ENCODE measurements at places on chromosomes 5 and 9. TPM values are rescaled to one million over a fixed set of nuclear protein-coding genes. Genes with fewer than 3 reads are reported as not detected.
A peak's percentile ranks its signal among the peaks of the same experiment; 100 is the strongest.

The SMIM33 gene
- 0.46 TPM for total RNA-seq

The DMRTA1 gene
- total RNA-seq = not detected

The ARRDC3 gene
- 21.9 TPM for total RNA-seq

The ARHGEF39 gene
- total RNA-seq = 23.1 TPM

The COL5A1 gene
- 0.07 TPM for total RNA-seq

The GNPDA1 gene
- 75.4 TPM for total RNA-seq

The FOXI1 gene
- not detected for total RNA-seq

The C6 gene
- not detected for total RNA-seq

The TRAF1 gene
- 103 TPM for total RNA-seq

DNA sequence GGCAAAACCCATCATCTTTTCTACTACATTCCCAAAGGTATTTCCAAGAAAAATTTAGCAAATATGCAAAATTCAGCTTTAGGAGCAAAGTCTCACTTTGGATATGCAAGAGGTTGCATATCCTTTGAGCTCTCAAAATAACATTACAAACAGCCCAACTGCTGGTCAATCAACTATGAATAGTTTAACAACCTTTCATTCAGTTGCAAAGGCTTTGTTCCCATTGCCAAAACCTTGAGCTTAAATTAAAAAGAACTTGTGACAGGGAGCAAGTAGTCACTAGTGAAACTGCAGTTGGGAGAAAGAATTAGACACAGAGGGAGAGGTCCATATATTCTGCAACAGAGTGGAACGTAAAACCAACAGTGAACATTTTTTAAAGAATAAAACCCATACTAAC is 8.8 kb downstream of the ZNF608 start:
- no peak for DNase-seq

DNA sequence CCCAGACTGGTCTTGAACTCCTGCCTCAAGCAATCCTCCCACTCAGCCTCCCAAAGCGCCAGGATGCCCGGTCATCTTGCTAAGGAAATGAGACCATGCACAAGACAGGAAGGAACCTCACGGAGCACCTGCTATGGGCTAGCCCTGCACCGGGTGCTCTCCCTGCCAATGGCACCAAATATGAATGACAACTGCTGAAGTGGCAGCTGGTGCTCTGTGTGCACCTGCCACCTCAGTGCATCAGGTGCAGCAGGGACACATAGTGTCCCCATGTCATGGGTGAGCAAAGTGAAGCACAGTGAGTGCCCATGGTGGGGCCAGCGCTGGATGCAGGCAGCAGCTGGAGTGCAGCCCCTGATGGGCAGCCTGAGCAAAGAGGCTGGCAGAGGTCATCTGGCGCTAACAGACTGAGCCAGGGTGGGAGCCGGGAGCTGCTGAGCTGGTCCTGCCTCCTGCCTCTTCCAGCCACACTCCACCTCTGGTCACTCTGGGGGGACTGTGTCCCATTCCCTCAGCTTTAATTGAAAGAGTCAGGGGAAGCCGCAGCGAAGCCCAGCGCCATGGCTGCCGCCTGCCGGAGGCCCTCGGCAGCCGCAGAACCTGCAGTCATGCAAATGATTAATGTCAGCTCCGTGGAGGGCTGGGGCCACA is 46.4 kb downstream of the BARX1 start:
- DNase-seq = peak; percentile 44

DNA sequence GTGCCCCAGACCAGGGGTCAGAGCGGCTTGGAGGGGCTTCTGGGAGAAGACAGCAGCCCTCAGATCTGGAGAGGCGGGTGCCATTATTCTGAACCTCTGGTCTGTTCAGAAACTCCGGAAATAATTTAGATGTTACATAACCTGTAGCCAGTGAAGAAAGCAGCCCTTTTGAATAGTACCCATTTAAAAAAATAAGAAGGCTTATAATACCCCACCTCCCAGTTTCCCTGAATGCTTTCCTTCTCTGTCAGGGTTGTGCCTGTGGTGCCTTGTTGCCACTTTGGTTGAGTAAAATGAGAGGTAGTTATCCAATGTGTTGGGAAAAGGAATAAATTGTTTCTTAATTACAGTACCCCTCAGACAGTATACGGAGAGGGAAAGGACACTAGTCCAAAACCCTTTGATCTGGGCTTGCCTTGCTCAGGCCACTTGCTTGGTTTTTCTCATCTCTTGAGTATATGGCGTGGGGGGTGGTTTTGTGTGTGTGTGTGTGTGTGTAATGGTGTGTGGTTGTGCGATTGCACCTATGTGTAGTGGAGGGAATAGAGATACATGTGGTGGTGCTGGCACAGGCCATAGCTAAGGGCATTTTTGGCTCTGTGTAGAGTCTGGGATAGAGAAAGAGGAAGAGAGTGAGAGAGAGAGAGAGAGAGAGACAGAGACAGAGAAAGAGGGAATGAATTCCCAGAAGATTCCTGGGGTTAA is 59.1 kb upstream of the TLR4 start:
- no peak for DNase-seq

GRCh38 chr9:77677397-77677796 is 29.3 kb upstream of the GNA14 start:
- DNase-seq = no peak

- no peak for DNase-seq
These were observed 30.8 kb downstream of the GLRX start for GRCh38 chr5:95791751-95792150.

GRCh38 chr9:36798350-36799065 is 225.8 kb downstream of the MELK start:
- DNase-seq = no peak

- DNase-seq = no peak
These were observed 124.4 kb upstream of the TMEM161B start for GRCh38 chr5:88393042-88393441.

DNA sequence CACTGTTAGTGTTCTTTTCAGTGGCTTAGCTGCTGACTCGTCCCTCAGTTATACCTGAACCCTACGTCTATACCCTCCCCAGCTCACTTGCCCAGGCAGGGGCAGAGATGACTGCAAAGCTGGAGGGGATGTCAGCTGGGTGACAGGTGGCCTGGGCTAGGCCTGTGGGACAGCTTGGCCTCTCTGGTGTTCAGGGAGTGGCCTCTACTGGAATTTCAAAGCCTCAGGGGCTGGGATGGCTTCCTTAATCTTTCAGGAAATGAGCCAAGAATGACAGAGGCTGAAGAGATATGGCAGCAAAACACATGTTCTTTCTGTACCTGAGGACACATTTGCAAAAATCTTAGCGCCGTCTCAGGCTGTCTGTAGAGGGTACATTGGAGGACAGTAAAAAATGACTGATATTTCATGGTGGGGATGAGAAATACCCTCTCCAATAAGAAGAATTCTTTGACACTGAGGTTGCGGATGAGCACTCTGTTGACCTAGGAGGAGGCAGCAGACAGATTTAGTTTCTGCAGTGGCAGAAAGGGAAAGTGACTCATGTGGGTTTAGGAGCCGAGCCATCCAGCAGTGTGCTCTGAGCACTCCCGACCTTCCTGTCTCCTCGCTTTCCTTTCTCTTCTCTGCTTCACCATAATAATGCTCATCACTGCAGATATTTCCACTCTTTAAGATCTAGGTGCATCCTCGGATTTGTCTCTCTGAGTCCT is 54.4 kb downstream of the ENTREP1 start:
- DNase-seq = no peak

GRCh38 chr9:135680056-135680455 is 16.9 kb downstream of the LCN9 start:
- no peak for DNase-seq

GRCh38 chr5:35988529-35988928 is 2.7 kb downstream of the UGT3A1 start:
- DNase-seq = no peak

DNA sequence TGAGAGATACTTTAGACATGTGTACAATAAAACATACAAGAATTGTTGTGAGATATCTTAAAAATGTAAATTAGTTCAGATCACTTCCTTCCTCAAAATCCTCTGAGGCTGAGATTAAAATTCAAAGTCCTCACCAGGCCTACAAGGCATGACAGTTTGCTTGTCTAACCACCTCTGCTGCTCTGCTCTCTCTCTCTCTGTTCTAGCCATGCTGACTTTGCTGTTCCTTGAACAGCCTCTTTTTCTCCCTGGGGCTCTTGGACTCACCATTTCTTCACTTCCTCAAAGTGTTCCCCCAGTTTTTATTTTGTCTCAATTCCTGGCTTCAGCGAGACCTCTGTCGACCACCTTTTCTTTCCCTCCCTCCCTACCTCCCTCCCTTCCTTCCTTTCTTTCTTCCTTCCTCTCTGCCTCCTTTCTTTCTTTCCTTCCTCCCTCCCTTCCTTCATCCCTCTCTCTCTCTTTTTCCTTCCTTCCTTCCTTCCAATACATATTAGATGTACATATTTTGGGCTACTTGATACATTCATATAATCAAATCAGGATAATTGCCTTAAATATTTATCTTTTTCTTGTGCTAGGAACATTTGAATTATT is 27.0 kb downstream of the CATSPER3 start:
- DNase-seq = no peak

GRCh38 chr9:8694983-8695588 is 895.5 kb upstream of the DMAC1 start:
- no peak for DNase-seq

GRCh38 chr9:90830977-90831376 is 29.4 kb downstream of the SYK start:
- no peak for DNase-seq

- no peak for DNase-seq
These were observed 295.7 kb downstream of the EDIL3 start for GRCh38 chr5:84088996-84089395.

GRCh38 chr5:176144508-176144907 is 93.7 kb upstream of the SIMC1 start:
- no peak for DNase-seq

GRCh38 chr9:98821831-98822230 is 14.4 kb downstream of the GALNT12 start:
- DNase-seq = no peak

DNA sequence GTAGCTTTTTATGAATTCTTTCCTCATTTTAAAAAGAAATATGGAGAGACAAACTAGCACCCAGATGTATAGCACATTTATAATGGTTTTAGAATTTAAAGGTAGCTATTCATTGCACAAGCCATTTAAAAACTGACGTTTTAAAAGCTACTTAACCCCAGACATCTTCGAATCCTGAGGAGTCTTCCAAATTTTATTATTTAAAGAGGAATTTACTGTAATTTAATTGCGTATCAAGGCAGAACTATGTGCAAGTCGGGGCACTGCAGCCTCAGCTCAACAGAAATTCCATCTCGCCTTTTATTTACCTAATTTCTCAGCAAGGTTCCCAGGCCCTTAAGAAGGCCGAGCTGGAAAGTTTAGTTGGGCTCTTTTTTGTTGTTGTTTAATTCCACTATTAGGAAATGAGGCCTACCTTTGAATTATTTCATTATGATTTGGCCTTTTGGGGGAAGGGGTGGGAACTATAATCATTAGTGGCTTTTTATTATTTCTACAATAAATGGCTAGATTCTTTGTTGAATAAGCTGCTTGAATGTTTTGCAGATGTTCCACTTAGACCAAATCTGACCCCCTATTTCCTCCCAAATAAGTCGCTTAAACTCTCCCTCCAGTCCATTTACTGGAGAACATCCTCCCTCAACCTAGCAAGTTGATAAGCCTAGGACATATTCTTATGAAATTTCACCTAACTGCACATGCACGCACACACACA is 20.2 kb downstream of the NR2F1 start:
- DNase-seq = no peak

DNA sequence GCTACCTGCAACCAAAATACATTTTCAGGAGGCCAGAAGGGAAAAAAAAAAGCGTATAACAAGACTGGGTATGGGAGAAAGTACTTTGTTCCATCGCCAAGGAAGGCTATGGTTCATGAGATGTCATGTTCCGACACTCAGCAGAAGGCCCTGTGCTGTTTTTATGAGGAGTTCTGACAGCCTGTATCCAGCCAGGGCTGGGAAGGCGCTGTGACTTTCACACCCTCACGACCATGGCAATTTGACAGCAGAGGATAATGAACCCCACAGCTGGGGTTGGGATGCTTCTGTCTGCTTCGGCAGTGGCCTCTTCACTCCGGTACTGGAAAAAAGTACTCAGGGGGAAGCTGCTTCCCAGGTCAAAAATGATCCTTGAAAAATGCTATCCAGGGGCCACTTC is 154.4 kb downstream of the PRELID2 start:
- no peak for DNase-seq
